Posterior vena cava (tissue), 2 donors: ENCODE measurements at places on chromosomes 12 and 14. TPM values are rescaled to one million over a fixed set of nuclear protein-coding genes. Genes with fewer than 3 reads are reported as not detected.

Gene SMCO2
- not detected for total RNA-seq

DNA sequence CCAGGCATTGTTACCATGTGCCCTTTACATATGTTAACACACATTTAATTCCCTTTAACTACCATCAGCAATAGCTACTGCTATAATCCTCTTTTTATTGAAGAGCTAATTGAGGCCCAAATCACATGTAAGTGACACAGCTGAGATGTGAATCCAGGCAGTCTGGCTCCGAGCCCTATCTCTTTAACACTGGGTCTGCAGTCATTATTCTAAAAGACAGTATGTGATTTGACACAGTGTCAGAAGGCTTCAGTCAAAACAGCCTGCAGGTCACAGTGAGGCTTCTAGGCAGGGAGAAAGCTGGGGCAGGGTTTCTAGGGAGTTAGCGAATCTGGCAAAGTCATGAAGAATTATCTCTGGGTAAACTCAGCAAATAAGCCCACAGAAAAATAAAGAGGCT lies 148.2 kb downstream of the KIF21A start:
- DNase-seq, result no peak

GRCh38 chr12:64678248-64678647 lies 68.0 kb downstream of the RASSF3 start:
- DNase-seq, result no peak

Gene DLK1
- not detected for total RNA-seq

Gene E2F7
- 0.24 TPM for total RNA-seq

DNA sequence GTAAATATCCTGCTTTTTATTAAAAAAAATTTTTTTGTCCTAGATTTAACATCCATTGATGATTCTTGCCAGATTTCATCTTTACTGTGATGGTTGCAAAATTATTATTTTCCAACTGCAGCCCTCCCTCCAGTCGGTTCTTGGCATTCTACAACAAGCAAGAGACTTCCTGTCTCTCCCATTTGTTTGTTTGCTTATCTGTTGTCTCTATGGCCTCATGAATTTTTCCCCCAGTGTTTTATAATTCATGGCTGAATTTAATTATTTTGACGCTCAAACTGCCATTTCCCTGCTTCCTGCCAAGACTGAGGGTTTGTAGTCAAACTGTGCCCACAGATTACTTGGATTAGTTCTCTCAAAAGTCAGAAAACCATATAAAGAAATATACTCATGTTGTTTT lies 25.9 kb downstream of the CGRRF1 start:
- no peak for DNase-seq

DNA sequence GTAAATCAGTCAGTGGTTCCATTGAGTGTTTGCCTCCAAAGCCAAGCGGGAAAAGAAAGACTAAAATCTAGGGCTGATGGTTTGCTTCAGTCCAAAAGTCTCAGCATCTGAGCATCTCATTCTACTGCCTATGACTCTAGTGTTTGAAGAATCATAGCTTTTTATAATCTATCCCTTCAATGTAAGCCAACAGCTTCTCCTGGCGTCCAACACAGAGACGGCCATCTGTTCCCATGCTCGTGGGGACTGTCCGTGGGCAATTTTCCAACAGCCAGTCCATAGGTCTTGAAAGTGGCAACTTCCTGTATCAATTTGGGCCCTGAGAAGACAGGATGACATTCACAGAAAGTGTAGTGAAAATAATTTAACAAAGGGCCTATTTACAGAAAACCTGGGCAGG lies 544.4 kb upstream of the TMEM132C start:
- DNase-seq, result no peak

Gene ZFP36L1
- 311 TPM for total RNA-seq

GRCh38 chr12:31471823-31472222 lies 119.1 kb downstream of the DENND5B start:
- no peak for DNase-seq

- DNase-seq, result no peak
Observed at GRCh38 chr12:56300644-56301464, 724 bp upstream of the CS start.

DNA sequence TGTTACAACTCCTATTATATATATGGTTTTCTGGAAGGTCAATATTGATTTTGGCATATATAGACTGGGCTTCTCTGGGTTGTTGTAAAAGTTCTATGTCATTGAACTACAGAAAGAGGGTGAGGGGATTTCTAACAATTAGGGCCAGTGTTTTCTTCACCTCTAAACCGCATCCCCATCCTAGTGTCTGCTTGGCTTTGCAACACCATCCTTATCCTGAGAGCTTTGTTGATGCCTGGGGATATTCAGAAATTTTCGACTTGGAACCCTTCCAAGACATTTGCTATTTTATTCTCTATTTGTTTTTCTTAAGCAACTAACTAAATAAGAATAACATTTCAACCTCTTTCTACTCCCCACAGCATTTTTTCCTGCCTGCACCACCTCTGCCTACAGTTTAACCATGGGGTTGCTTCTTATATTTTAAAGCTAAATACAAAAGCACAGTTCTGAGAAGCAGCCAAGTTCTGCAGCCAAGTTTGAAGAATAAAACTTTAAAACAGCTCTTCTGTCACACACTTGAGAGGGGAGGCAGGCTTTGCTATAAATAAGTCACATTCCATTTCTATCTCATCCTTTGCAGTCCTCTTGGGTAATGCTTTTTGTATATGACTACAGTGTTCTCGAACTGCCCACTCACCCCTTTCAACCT lies 53.4 kb downstream of the RGS6 start:
- DNase-seq, result no peak

Gene SYCP3
- total RNA-seq, result 0.24 TPM

- DNase-seq, result no peak
Observed at GRCh38 chr12:62227091-62227490, 33.1 kb upstream of the USP15 start.
